H9 (cell line): ENCODE measurements at places on chromosomes 3 and 15. TPM values are rescaled to one million over a fixed set of nuclear protein-coding genes. Genes with fewer than 3 reads are reported as not detected.

CCDC66 gene
- total RNA-seq, result 25.4 and 32.0 TPM in 2 replicates

BFSP2 gene
- not detected in 2 replicates for total RNA-seq

ERC2 gene
- 15.4 and 15.5 TPM in 2 replicates for total RNA-seq

EPHA6 gene
- total RNA-seq, result 0.48 and 0.61 TPM in 2 replicates

WDR93 gene
- total RNA-seq, result not detected in 2 replicates

INSYN1 gene
- 1.9 and 2.5 TPM in 2 replicates for total RNA-seq

TMC3 gene
- not detected in 2 replicates for total RNA-seq

PLEKHO2 gene
- total RNA-seq, result 16.6 and 18.1 TPM in 2 replicates

CD200 gene
- 51.6 and 56.0 TPM in 2 replicates for total RNA-seq

- no peaks in the 10 kb centered on the region for H3K27me3 ChIP-seq
- H3K36me3 ChIP-seq, result no peaks in the 10 kb centered on the region
- H3K4me1 ChIP-seq, result peaks cover 3% of the 10 kb centered on the region; the same call in 1 of the 2 replicates
- no peak for DNase-seq
- no peak overlapping the region for H3K4me3 ChIP-seq
These were observed 35.7 kb downstream of the TRPM1 start for GRCh38 chr15:31065824-31066223.

- DNase-seq, result no peak
- no peaks in the 10 kb centered on the region for H3K27me3 ChIP-seq
- H3K36me3 ChIP-seq, result no peaks in the 10 kb centered on the region
- no peak overlapping the region for H3K27ac ChIP-seq
These were observed 216.1 kb downstream of the SV2B start for GRCh38 chr15:91316126-91316525.

DNA sequence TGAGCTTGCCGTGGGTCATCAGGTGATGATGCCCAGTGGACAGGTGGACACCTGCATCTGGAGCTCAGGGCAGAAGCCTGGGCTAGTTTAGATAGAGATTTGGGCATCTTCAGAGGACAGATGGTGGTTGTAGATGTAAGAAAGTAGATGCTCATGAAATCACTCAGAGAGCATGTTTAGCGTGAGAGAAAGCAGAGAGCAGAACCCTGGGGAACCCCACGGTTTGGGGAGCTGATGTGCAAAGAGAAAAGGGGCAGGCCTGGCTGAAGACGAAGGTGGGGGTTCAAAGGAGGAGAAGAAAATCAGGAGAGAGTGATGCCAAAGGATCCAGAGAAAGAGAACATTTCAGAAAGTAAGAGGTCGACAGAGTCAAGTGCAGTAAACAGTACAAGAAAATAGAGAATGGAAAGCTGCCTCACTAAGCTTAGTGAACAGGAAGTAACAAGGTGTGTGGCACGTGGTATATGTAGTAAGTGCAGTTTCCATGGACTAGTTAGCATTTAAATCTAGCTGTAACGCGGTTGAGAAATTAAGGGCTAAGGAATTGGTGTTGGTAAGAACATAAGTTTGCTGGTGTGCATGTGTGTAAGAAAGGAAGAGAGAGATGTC, 13.5 kb downstream of the TIGIT start:
- H3K27ac ChIP-seq, result no peak overlapping the region
- no peaks in the 10 kb centered on the region for H3K4me1 ChIP-seq
- no peak for DNase-seq
- H3K36me3 ChIP-seq, result no peaks in the 10 kb centered on the region
- no peaks in the 10 kb centered on the region for H3K27me3 ChIP-seq
- no peak overlapping the region for H3K4me3 ChIP-seq

- H3K4me1 ChIP-seq, result no peaks in the 10 kb centered on the region; the same call in 1 of the 2 replicates
- DNase-seq, result no peak
- no peaks in the 10 kb centered on the region for H3K36me3 ChIP-seq
- H3K27me3 ChIP-seq, result no peaks in the 10 kb centered on the region
These were observed 3.6 kb downstream of the USP50 start for GRCh38 chr15:50542887-50543210.

- H3K27me3 ChIP-seq, result no peaks in the 10 kb centered on the region
- H3K27ac ChIP-seq, result no peak overlapping the region
- no peaks in the 10 kb centered on the region for H3K36me3 ChIP-seq
- H3K4me1 ChIP-seq, result peaks cover 6% of the 10 kb centered on the region; the same call in 1 of the 2 replicates
- DNase-seq, result no peak
These were observed 302.4 kb downstream of the EPHB1 start for GRCh38 chr3:135097276-135097946.

GRCh38 chr15:91225741-91226140, 125.7 kb downstream of the SV2B start:
- no peaks in the 10 kb centered on the region for H3K27me3 ChIP-seq
- DNase-seq, result no peak
- H3K27ac ChIP-seq, result no peak overlapping the region

GRCh38 chr3:37953707-37954394, 36.7 kb upstream of the VILL start:
- H3K27ac ChIP-seq, result no peak overlapping the region
- H3K27me3 ChIP-seq, result no peaks in the 10 kb centered on the region
- H3K4me1 ChIP-seq, result peaks cover 3% of the 10 kb centered on the region
- H3K4me3 ChIP-seq, result no peak overlapping the region
- no peaks in the 10 kb centered on the region for H3K36me3 ChIP-seq
- no peak for DNase-seq

- no peak for DNase-seq
- no peak overlapping the region for H3K27ac ChIP-seq
- no peaks in the 10 kb centered on the region for H3K36me3 ChIP-seq
These were observed 38.9 kb downstream of the CACNA2D2 start for GRCh38 chr3:50464569-50464968.

DNA sequence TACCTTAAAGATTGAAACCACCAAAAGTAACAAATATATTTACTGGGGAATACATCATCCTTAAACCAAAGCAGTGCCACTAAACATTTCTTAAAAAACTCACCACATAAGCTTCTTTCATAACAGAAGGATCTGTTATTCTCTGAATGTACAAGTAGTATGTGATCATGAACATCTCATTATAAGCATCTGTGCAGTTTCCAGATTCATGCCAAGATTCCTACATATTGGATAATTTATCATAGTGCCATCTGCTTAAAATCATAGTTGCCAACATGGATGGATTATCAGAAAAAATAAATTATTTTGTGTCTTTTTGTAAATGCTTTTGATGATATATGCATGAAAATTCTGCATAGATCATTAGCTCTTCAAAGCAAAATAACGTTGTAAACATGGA, 21.8 kb upstream of the BCHE start:
- H3K4me3 ChIP-seq, result no peak overlapping the region
- no peak for DNase-seq
- no peaks in the 10 kb centered on the region for H3K27me3 ChIP-seq
- H3K36me3 ChIP-seq, result no peaks in the 10 kb centered on the region
- no peak overlapping the region for H3K27ac ChIP-seq

GRCh38 chr15:70120958-70121623, 23.4 kb upstream of the TLE3 start:
- no peaks in the 10 kb centered on the region for H3K27me3 ChIP-seq
- no peak overlapping the region for H3K27ac ChIP-seq
- H3K4me3 ChIP-seq, result no peak overlapping the region
- DNase-seq, result no peak
- H3K4me1 ChIP-seq, result no peaks in the 10 kb centered on the region

GRCh38 chr15:35929740-35930444, 383.9 kb upstream of the DPH6 start:
- no peak overlapping the region for H3K4me3 ChIP-seq
- no peaks in the 10 kb centered on the region for H3K27me3 ChIP-seq
- no peak for DNase-seq
- no peak overlapping the region for H3K27ac ChIP-seq
- no peaks in the 10 kb centered on the region for H3K4me1 ChIP-seq

DNA sequence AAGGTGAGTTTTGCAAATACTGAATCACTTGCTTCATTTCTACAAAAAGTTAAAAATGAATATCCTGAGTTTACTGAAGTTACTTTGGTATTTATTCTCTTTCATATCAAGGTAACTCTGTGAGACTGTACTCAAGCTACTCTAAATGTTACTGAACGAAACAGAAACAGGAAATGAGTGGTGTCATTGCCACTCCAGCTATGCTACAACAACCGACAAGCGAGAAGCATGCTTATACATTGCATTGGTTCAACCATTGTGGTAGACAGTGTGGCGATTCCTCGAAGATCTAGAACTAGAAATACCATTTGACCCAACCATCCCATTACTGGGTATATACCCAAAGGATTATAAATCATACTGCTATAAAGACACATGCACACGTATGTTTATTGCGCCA, 313.2 kb upstream of the THBS1 start:
- no peaks in the 10 kb centered on the region for H3K27me3 ChIP-seq
- no peaks in the 10 kb centered on the region for H3K4me1 ChIP-seq
- no peak for DNase-seq
- no peak overlapping the region for H3K4me3 ChIP-seq
- H3K27ac ChIP-seq, result no peak overlapping the region
- no peaks in the 10 kb centered on the region for H3K36me3 ChIP-seq

DNA sequence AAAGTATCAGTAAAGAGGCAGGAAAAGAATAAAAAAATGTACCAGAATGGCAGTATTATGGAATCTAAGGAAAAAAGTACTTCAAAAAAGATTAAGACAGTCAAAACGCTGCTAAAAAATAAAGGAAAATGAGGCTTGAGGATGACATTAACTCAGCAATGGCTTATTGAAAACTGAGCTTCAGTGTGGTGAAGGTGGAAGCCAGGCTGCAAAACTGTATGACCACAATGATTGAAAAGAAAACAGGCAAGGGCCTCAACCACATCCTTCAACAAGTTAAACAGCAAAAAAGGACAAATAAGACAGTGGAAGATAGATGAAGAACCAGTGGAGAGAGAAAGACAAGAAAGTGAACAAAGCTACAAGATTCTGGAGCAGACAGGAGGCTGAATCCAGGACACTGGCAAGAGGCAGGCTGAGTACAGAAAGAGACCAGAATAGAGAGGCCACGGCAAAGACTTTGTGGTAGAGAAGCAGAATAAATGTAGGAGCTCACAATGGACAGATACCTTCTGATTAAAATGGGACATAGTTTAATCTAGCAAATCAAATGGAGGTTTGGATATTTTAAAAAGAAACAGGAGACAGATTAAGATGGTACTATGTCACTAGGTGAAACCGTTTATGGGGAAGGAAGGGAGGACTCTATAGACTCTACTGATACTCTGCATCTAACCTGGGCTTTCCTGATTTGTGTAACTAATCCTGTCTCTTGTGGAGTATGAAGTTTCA, 86.1 kb downstream of the TJP1 start:
- DNase-seq, result no peak
- peaks cover 84% of the 10 kb centered on the region for H3K36me3 ChIP-seq
- no peaks in the 10 kb centered on the region for H3K4me1 ChIP-seq
- H3K4me3 ChIP-seq, result no peak overlapping the region; the same call in 2 of the 3 replicates
- no peak overlapping the region for H3K27ac ChIP-seq
- H3K27me3 ChIP-seq, result no peaks in the 10 kb centered on the region

DNA sequence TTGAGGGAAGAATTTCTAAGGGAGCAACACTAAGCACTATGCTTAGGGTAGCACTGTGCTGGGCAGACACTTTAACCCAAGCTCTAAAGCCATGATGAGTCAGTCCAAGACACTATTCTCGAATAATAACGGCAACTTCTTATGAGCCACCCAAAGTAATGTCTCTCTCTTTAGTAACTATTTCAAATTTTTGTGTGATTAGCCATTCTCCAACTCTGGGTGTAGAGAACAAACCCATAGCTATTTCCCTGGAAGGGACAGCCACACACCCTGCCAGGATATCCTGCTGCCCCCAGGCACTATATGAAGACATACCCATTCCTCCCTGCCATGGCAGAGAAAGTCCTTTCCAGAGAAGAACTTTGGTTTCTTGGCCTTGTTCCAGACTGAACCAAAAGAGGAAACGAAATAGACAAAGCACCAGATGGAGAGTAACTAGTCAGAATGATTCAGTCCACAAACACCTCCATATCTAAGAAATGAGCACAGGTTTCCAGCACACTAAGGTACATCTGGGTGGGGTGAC, 384.9 kb upstream of the THBS1 start:
- DNase-seq, result no peak
- H3K4me3 ChIP-seq, result no peak overlapping the region
- H3K36me3 ChIP-seq, result no peaks in the 10 kb centered on the region
- H3K4me1 ChIP-seq, result peaks cover 3% of the 10 kb centered on the region; the same call in 1 of the 2 replicates
- no peaks in the 10 kb centered on the region for H3K27me3 ChIP-seq
